ENCODE measurements at places on chromosomes 16 and 17. TPM values are rescaled to one million over a fixed set of nuclear protein-coding genes. Genes with fewer than 3 reads are reported as not detected.
A peak's percentile ranks its signal among the peaks of the same experiment; 100 is the strongest.

- no peak for DNase-seq
These were observed 325.9 kb downstream of the SOX9 start for GRCh38 chr17:72446525-72447250.

DNA sequence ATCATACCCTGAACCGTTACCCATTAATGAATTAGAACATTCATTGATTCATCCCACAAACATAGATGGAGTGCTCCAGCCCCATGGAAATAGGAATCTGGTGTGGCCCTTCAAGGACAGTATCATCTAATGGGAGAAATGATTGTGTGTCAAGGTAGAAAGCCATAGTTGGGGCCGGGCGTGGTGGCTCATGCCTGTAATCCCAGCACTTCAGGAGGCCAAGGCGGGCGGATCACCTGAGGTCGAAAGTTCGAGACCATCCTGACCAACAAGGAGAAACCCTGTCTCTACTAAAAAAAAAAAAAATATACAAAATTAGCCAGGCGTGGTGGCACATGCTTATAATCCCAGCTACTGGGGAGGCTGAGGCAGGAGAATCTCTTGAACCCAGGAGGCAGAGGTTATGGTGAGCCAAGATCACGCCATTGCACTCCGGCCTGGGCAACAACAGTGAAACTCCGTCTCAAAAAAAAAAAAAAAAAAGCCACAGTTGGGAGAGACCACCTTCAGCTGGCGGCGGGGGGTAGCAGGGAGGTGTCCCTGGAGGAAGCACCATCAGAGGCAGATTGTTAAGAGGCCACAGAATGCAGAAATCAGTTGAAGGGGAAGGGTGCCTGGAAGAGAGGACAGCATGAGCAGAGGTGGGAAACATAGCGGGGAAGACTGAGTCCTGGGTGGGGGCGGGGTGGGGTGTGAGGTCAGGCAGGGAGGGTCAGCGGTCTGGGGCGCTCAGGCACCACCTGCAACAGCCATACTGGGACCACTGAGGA lies 60.0 kb downstream of the USP22 start:
- DNase-seq: no peak

DNA sequence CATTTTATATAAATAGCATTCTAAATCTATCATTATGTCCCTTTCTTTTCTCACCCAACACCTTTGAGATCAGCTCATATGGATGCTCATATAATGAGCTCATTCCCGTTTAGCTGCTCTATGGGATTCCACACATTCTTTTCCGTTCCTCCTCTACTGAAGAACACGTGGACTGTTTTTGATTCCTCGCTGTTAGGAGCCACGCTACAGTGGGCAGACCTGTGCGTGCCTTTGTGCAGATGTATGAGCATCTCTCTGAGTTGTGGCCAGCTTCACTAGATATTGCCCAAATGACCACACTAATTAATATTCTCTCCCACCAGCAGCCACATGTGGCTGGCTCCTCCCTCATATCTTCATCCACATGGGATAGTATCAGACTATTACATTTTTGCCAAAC lies 6.0 kb upstream of the TNFRSF13B start:
- DNase-seq: no peak

DNA sequence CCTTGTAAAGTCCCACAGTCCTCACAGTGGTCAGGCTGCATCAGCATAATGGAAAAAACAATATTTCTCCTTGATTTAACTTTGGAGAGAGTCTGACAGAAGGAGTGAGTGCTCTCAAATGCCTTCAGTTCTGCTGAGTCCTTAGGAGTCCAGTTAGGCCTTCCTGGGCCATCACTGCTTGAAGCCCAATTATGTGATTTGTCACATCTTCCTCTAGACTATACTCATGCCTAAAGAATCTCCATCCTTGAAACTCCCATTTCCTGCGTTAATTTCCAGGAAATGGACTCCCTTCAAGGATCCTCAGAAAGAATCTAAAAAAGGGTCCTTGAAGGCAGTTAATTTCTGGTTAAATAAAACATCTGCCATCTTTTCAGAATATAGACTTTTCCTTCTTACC lies 52.8 kb downstream of the SLFN5 start:
- no peak for DNase-seq

Gene GGT6
- not detected for total RNA-seq

DNA sequence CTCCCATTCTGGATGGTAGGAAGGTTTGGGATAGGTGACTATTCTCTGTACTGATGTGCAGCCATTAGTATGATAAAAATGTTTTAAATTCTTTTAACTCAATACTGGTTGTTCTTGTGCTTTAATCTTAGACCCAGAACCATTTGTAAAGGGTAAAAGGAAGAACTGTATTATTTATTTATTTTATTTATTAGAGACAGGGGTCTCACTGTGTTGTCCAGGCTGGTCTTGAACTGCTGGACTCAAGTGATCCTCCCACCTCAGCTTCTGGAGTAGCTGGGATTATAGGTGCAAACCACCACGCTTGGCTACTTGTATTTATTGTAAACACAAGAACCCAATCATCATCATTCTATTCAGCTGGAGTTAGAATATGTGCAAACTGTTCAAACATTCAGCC lies 2.2 kb upstream of the MOSMO start:
- DNase-seq: no peak

DNA sequence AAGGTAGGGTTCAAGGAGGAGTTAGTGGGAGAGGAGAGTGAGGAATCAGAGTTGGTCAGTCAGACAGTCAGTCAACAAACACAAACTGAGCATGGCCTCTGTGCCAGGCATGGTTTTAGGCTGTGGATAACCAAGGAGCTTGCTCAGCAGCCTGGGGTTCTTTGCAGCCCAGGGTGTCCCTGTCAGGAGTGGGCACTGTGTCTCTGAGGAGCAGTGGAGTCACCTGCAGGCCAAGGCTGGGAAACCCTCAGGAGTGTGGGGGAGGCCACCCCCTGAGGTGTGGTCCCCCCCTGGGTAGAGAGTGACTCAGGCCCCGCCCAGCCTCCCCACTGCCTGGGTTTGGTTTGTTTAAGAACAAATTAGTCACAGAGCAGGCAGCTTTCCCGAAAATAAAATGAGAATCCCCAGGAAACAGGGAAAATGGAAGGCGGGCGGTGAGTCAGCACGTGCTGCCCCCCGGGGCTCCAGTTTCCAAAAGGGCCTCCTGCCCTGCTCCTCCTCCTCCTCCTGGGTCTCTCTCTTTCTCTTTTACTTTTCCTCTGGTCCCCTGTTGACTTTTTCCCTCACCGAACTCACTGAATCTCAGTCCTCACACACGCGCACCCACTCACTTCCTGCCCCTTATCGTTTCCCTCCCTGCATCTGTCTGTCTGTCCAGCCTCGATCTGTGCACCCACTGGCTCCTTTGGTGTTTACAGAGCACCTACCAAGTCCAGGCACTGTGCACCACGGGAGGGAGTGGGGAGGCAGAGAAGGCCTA lies 44.3 kb downstream of the SOCS3 start:
- DNase-seq: peak; percentile 28

DNA sequence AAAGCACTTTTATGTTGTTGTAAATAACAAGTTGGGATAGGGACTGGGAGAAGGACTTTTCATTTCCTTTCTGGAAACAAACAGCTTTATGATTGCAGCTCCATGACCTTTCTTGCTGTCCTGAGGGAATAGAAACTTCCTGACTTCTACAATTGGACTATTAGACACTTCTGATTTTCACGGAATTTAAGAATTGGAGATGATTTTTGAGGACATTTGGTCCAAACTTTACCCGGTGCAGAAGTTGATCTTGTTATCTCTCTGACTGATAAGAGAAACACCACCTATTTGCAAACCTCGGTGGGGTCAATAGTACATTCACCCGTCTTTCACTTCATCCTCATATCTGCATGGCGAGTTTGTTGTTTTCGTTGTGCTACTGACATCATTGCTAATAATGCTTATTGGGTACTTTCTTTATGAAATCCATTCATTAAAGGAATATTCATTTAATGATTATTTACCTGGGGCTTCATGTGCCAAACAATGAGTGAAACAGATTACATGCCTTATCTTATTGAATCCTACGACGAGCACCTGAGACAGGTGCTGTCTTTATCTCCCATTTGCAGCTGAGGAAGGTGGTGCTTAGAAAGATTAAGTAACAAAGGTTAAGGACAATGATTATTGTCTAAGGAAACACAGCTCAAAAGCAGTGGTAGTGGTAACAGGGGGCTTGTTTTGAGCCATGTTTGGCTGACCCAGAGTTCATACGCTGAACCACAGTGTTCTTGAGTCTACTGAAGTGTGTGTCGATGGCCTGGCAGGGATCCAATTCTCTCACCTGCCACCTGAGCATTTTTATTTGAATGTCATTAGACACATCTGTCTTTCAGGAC lies 176.9 kb upstream of the FAM20A start:
- DNase-seq: no peak

Gene CCL4L2
- 48.4 TPM for total RNA-seq

GRCh38 chr16:56334761-56335160 lies 90.6 kb downstream of the AMFR start:
- DNase-seq: no peak

DNA sequence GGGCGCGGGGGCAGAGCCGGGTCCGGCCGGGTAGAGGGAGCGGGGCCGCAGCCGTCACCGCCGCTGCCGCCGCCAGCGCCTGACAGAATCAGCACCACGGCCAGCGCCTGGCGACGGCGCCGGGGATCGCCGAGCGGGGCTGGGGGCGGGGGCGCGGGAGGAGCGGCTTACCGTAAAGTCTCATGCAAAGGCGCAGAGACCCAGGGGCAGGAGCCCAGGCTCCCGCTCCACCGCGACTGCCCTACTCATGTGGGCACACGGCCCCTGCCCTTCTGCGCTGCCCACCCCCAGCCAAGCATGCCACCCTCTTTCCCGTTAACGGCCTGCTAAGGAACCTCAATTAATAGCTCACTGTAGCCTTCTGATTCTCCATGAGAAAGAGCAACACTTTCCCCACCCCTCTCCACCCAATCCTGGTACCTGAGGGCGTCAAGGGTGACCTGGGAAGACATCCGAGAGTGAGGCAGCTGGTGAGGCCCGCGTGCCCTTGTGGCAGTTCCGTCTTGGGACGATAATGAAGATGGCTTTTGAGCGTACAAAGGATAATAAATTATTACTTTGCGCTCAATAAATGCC lies at the start of gene SEZ6:
TSS of gene SEZ6 (minus strand) at position 98 of the 576 bp plus-strand sequence. CDS start 164 bp downstream, outside the sequence.
- DNase-seq: peak; percentile 66

DNA sequence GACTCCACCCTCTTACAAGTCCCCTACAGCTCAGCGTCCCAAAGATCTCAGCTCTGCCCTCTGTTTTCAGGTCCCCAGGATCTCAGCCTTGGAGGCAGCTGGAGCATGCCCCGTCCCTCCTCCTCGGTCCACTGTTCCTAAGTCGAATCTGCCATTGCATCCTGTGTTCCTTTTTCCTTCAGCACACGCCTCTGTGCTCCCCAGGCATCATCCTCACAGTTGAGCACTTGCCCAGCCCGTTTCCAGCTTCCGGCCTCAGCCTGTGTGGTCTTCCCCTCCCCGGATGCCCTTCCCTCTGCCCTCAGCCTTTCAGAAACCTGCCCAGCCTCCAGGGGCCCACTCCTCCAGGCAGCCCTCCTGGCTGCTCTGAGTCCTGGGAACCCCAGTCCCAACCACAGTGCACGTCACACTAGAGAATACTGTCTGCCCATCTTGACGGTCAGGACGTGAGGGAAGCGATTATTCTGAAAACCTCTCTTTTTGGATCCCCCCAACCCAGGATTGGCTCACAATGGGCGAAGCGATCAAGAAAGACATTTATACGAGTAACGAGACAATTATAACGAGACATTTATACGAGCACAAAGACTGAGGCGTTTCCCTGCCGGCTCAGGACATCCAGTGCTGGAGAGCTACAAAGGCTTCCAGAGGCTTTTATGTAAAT lies 41.4 kb downstream of the RPH3AL start:
- DNase-seq: no peak

DNA sequence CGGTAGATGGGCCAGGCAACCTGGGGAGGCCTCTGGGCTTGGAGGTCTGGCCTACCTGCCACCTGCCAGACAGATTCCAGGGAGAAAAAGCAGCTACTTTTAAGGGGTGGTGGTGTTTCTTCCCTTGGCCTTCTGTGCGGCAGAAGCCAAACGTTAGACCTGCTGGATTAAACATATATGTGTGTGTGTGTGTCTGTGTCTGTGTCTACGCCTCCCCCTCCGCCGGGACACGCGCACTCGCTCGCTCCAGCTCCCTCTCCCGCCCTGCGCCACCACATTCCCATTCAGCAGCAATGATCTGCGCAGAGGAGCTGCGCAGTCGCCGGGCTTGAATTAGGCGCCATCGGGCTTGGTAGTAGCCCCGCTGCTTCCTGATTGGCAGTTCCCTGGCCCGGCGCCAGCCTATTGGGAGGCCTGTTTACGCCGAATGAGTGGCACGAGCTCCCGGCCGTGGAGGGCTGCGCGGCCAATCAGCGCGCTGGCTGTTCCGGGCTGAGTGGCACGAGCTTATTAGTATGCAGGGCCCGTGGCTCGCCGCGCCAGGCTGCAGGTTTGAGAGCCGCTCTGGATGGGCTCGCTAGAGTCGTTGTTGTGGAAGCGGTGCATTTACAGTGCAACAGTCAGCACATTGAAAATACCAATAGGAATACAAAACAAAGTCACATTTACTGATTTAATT lies at the start of gene BAHCC1:
TSS of gene BAHCC1 (plus strand) at position 537 of the 679 bp plus-strand sequence. CDS start 4,283 bp downstream, outside the sequence.
- DNase-seq: peak; percentile 62

Gene PLLP
- total RNA-seq: 0.26 TPM

Gene CCL4
- 1,230 TPM for total RNA-seq

Gene ERBB2
- 3.0 TPM for total RNA-seq

- DNase-seq: no peak
These were observed 1.5 kb upstream of the ITGB4 start for GRCh38 chr17:75719732-75720131.

GRCh38 chr16:88063211-88063773 lies 112.1 kb downstream of the BANP start:
- DNase-seq: no peak

DNA sequence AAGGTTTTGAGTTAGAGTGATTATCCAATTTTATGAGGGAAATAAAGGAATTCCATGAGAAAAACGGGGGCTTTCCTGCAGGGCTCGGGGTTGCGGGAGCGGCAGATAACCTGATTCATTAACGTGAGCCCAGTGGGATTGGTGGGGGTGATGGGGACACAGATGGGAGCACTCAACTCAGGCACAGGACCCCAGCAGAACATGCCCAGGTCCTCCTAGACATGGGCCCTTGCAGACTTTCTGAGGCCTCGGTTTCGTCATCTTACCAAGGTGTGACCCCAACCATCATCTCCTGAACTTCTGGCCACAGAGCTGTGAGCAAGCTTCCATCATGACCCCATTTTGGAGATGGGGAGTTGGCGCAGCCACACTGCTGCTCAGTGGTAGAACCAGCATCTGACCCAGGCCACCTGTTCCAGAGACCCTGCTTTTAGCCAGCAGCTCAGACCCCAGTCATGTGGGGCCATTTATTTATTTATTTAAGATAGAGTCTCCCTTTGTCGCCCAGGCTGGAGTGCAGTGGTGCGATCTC lies 22.3 kb downstream of the CARHSP1 start:
- DNase-seq: no peak
